ENCODE measurements at places on chromosomes 11 and 22. TPM values are rescaled to one million over a fixed set of nuclear protein-coding genes. Genes with fewer than 3 reads are reported as not detected.

SLC5A1 gene
- not detected for total RNA-seq

MS4A8 gene
- not detected for total RNA-seq

RAC2 gene
- 2.1 TPM for total RNA-seq

DRICH1 gene
- 0.26 TPM for total RNA-seq

PLEKHB1 gene
- 2.5 TPM for total RNA-seq

CCDC116 gene
- total RNA-seq, result 0.17 TPM

PAK1 gene
- total RNA-seq, result 25.9 TPM

OR8D1 gene
- total RNA-seq, result not detected

AQP11 gene
- total RNA-seq, result 11.2 TPM

MOGAT2 gene
- not detected for total RNA-seq

BCO2 gene
- 1.0 TPM for total RNA-seq

HSPB2 gene
- 2.8 TPM for total RNA-seq

OR8D4 gene
- not detected for total RNA-seq

TMEM132A gene
- total RNA-seq, result 20.8 TPM

MUC6 gene
- total RNA-seq, result not detected

OR51E2 gene
- not detected for total RNA-seq

API5 gene
- 69.1 TPM for total RNA-seq

CAVIN3 gene
- 92.5 TPM for total RNA-seq

HEPN1 gene
- total RNA-seq, result not detected

TEX54 gene
- not detected for total RNA-seq

APOC3 gene
- total RNA-seq, result not detected

C11orf16 gene
- not detected for total RNA-seq

KDELR3 gene
- total RNA-seq, result 78.8 TPM

CRYBA4 gene
- not detected for total RNA-seq

CASP4 gene
- total RNA-seq, result 196 TPM

SLC7A4 gene
- total RNA-seq, result 0.26 TPM

OTUB1 gene
- 36.5 TPM for total RNA-seq

PLEKHA7 gene
- under 0.01 TPM for total RNA-seq

DGAT2 gene
- 2.3 TPM for total RNA-seq

OR2AT4 gene
- not detected for total RNA-seq

PHF5A gene
- 64.2 TPM for total RNA-seq

OR4A16 gene
- total RNA-seq, result not detected

C11orf97 gene
- total RNA-seq, result not detected

CD248 gene
- total RNA-seq, result 52.6 TPM

XKR3 gene
- not detected for total RNA-seq

C11orf91 gene
- not detected for total RNA-seq

MIOX gene
- under 0.01 TPM for total RNA-seq

KRTAP5-10 gene
- total RNA-seq, result not detected

SIK3 gene
- 22.8 TPM for total RNA-seq

ARHGAP8 gene
- 0.17 TPM for total RNA-seq

TRMT2A gene
- 52.2 TPM for total RNA-seq

OR5B21 gene
- total RNA-seq, result not detected

CASP5 gene
- total RNA-seq, result 0.26 TPM

HBG2 gene
- not detected for total RNA-seq

BBOX1 gene
- total RNA-seq, result not detected

OR5A1 gene
- total RNA-seq, result not detected

RGL4 gene
- total RNA-seq, result not detected

CFAP68 gene
- total RNA-seq, result 19.3 TPM

SMC1B gene
- not detected for total RNA-seq

EIF3L gene
- total RNA-seq, result 404 TPM

NPTXR gene
- 2.0 TPM for total RNA-seq

F2 gene
- not detected for total RNA-seq

KCNQ1 gene
- total RNA-seq, result not detected

FGF3 gene
- not detected for total RNA-seq

MEI1 gene
- total RNA-seq, result 0.33 TPM
